CD4-positive, alpha-beta T cell (primary cell): ENCODE measurements at places on chromosomes 7 and 10. TPM values are rescaled to one million over a fixed set of nuclear protein-coding genes. Genes with fewer than 3 reads are reported as not detected.
A peak's percentile ranks its signal among the peaks of the same experiment; 100 is the strongest.

GRCh38 chr10:288316-289200 is 153.3 kb downstream of the ZMYND11 start:
- no peak overlapping the region for H3K4me3 ChIP-seq
- no peaks in the 10 kb centered on the region for H3K27me3 ChIP-seq
- no peaks in the 10 kb centered on the region for H3K36me3 ChIP-seq
- no peak overlapping the region for H3K27ac ChIP-seq

DNA sequence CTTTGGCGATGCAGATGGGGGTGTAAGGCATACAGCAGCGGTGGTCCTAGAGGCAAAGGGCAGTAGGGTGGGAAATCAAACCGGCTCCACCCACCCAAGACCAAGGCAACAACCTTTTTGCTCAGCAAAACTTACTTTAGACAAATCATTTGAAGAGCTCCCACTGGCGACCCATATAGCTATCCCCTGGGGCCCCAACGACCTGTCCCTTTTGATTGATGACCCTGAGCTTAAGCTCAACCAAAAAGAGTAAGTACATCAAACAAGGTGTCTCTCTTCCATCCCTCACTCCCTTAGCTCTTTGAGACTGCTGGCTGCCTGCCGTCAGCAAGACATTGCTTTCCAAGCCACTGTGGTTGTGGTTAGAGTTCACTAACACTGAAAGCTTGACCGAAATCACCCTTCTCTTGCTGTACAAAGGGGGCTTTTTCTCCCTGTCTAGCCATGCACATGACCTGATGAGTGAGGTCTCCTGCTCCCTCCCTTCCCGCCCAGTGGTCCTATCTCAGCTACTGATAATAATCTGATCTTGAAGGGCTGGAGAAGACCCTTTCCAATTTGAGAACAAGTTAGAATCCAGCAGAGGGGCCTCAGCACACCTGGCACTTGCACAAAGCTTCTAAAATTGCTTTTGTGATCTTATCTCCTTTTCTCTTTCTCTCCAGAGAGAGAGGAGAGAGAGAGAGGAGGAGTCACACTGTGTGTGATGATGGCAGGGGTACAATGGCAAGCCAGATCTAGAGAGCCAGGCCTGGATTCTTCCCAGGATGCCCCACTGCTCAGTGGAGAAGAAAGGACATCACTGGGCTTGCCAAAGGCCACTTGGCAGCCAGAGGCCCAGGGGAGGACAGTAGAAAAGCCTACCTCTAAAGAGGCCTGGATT is 42.2 kb downstream of the XPNPEP1 start:
- DNase-seq, result no peak
- peaks cover 5% of the 10 kb centered on the region for H3K4me1 ChIP-seq
- H3K36me3 ChIP-seq, result peaks cover 78% of the 10 kb centered on the region
- no peak overlapping the region for H3K4me3 ChIP-seq
- H3K27me3 ChIP-seq, result no peaks in the 10 kb centered on the region
- no peak overlapping the region for H3K27ac ChIP-seq

HHEX gene
- total RNA-seq, result 0.96 TPM

MYPN gene
- total RNA-seq, result not detected

DNA sequence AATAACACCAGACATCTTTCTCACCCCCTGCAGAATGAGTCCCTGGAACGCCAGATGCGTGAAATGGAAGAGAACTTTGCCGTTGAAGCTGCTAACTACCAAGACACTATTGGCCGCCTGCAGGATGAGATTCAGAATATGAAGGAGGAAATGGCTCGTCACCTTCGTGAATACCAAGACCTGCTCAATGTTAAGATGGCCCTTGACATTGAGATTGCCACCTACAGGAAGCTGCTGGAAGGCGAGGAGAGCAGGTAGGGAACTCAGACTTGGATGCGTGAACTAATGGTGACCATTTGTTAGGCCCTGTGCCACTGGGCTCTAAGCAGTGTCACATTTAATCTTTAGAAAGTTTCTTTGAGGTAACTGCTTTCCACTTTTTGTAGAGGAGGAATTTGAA is 7.1 kb downstream of the VIM start:
- H3K4me3 ChIP-seq, result no peak overlapping the region
- peak; percentile 45 for DNase-seq
- peaks cover 38% of the 10 kb centered on the region for H3K4me1 ChIP-seq
- H3K27ac ChIP-seq, result no peak overlapping the region

GRCh38 chr7:134943785-134944400 is 42.4 kb upstream of the AGBL3 start:
- DNase-seq, result no peak
- H3K36me3 ChIP-seq, result no peaks in the 10 kb centered on the region
- no peak overlapping the region for H3K4me3 ChIP-seq
- no peaks in the 10 kb centered on the region for H3K4me1 ChIP-seq

GNAT3 gene
- not detected for total RNA-seq

NME8 gene
- not detected for total RNA-seq

ASB10 gene
- total RNA-seq, result not detected

GRCh38 chr7:35334506-35334905 is 80.6 kb upstream of the TBX20 start:
- no peak for DNase-seq
- peaks cover 5% of the 10 kb centered on the region for H3K27me3 ChIP-seq
- H3K4me3 ChIP-seq, result no peak overlapping the region
- no peak overlapping the region for H3K27ac ChIP-seq
- H3K36me3 ChIP-seq, result no peaks in the 10 kb centered on the region

- no peak overlapping the region for H3K4me3 ChIP-seq
- DNase-seq, result no peak
- no peak overlapping the region for H3K27ac ChIP-seq
- no peaks in the 10 kb centered on the region for H3K4me1 ChIP-seq
- no peaks in the 10 kb centered on the region for H3K36me3 ChIP-seq
- peaks cover 4% of the 10 kb centered on the region for H3K27me3 ChIP-seq
Observed at GRCh38 chr7:28469562-28469961, 57.2 kb downstream of the CREB5 start.

COL28A1 gene
- total RNA-seq, result 0.22 TPM

ZNF479 gene
- total RNA-seq, result not detected

DNA sequence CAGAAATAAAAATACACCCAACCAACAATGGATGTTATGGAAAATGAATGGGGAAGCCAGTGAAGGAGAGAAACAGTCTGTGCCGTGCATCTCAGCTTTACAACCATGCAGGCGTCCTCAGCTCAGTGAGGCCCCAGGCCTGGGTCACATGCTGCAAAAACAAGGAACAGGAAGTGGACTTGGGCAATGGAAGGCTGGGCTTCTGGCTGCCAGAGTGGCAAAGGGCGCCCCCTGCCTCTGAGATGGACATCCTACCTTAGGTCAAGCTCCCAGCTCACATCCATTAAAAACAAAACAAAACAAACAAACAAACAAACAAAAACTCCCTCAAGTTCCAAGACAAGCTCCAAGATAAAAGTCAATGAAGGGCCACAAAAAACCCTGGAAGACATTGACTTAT is 54.7 kb upstream of the AFAP1L2 start:
- no peaks in the 10 kb centered on the region for H3K27me3 ChIP-seq
- H3K4me1 ChIP-seq, result no peaks in the 10 kb centered on the region
- no peak overlapping the region for H3K4me3 ChIP-seq
- DNase-seq, result no peak
- peaks cover 82% of the 10 kb centered on the region for H3K36me3 ChIP-seq
- no peak overlapping the region for H3K27ac ChIP-seq

DNA sequence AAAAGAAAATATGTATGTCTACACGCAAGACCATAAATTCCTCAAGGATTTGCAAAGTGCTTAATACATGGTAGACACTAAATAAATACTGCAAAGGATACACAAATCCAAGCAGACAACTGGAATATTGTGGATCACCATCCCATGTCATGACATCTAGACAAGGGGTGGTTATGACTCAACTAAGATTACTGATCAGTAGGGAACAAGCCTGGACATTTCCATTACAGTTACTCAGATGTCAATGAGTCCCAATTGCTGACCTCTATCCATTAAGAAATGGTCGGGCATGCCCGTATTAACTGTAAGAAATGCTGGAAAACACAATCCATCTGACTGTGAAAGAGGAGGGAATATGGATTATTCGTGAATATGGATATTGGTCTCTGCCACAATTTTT is 27.6 kb upstream of the RUFY2 start:
- DNase-seq, result no peak
- no peaks in the 10 kb centered on the region for H3K4me1 ChIP-seq
- H3K27me3 ChIP-seq, result no peaks in the 10 kb centered on the region
- H3K36me3 ChIP-seq, result no peaks in the 10 kb centered on the region

DNA sequence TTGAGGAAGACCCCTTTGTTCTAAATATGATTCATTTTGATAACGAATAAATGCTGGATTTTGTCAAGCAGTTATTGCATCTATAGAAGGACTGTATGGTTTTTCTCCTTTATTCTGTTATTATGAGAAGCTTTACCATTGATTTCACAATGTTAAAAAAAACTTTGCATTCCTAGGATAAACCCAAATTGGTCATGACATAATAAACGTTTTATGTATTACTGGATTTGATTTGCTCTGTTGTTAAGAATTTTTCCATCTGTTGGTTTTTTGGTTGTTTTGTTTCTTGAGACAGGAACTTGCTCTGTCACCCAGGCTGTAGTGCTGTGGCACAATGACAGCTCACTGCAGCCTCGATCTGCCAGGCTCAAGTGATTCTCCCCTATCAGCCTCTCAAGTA is 2.2 kb upstream of the DNA2 start:
- H3K4me3 ChIP-seq, result no peak overlapping the region
- peaks cover under 1% of the 10 kb centered on the region for H3K36me3 ChIP-seq
- no peak for DNase-seq
- no peaks in the 10 kb centered on the region for H3K27me3 ChIP-seq

DNA sequence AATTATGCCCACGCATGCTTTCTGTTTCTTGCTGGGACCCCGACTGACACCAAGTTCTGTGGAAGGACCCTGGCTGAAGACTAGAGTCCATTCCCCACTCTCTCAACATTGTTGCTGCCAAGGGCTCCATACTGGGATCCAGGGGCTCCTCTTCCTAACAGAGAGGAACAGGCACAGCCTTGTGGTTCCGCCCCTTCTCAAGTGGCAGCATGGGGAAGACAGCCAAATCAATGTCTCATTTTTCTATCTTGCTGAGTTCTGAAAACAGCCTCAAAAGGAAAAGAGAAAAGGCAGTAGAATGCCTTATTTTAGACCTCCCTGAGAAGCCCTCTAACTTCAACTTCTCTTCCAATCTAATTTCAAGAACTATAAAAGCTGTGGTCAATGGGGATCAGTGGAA is 23.7 kb upstream of the LAMB1 start:
- peaks cover 3% of the 10 kb centered on the region for H3K27me3 ChIP-seq
- no peak for DNase-seq
- no peaks in the 10 kb centered on the region for H3K4me1 ChIP-seq
- no peak overlapping the region for H3K4me3 ChIP-seq
- H3K36me3 ChIP-seq, result no peaks in the 10 kb centered on the region

- H3K36me3 ChIP-seq, result no peaks in the 10 kb centered on the region
- no peak for DNase-seq
- no peaks in the 10 kb centered on the region for H3K27me3 ChIP-seq
- H3K27ac ChIP-seq, result no peak overlapping the region
Observed at GRCh38 chr10:85235258-85235657, 906.9 kb downstream of the CCSER2 start.

CTAGE6 gene
- 0.11 TPM for total RNA-seq

C10orf143 gene
- total RNA-seq, result 5.8 TPM

ZNF33A gene
- 25.9 TPM for total RNA-seq
